ENCODE measurements at places on chromosomes 4 and X.

- DNase-seq: no peak
Observed at GRCh38 chrX:136666088-136666487, 18.1 kb downstream of the CD40LG start.

DNA sequence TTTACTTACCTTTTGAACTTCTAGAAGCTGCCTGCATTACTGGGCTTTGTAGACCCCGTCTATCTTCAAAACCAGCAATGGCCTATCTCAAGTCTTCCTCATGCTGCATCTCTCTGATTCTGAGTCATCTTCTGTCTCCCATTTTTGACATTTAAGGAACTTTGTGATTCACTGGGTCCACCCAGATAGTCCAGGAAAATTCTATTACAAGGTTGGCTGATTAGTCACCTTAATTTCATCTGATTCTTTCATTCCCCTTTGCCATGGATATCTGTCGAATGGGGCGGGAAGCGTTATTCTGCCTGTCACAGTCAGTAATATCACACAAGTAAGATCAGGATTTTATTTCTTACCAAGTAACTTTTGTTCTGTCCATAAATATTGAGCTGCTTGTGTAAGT, 618.0 kb downstream of the CCSER1 start:
- DNase-seq: no peak

- DNase-seq: no peak
Observed at GRCh38 chrX:107721318-107721717, 54.3 kb downstream of the TSC22D3 start.

GRCh38 chr4:84258905-84259830, 239.9 kb downstream of the NKX6-1 start:
- DNase-seq: peak; percentile 24

DNA sequence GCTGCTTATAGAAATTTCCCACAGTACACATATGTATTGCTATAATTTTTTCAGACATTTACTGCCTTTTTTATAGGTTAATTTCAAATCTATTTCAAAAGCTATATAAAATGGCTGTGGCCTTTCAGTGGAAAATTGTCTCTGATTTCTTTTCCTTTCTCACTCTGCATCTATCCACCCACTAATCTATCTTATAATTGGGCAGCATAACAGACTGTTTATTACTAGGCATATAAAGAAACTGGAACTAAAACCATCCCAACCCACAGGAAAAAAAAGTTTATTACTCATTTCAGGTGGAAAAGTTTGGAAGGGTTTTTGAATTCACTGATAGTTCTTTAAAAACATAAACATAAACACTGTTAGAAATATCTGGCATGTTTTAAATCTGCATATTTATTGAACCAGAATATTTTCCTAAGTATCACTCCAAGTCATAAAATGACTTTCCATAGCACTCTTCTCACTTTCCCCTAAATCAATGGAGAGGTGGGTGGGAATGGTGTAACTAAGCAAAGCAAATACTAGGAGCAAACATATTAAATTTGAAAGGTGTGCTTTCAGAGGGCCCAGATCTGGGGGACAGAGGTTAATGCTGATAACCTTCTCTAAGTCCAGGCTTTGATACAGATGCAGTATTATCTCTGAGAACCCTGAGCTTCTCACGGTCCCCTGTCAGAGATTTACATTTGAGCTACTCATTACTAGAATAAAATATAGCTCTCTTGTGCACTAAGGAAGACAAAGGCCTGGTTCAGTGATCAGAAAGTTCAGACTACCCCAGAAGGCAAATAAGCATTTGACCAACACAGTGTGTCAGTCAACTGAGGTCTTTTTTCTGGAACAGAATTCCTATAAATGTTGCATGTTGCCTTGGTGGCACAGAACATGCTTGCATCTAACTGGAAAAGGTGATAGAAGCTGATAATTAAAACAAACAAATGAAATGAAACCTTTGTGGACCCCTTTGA, 328.3 kb downstream of the UNC5C start:
- no peak for DNase-seq

- no peak for DNase-seq
Observed at GRCh38 chrX:1341545-1342184, 5.1 kb downstream of the IL3RA start.

DNA sequence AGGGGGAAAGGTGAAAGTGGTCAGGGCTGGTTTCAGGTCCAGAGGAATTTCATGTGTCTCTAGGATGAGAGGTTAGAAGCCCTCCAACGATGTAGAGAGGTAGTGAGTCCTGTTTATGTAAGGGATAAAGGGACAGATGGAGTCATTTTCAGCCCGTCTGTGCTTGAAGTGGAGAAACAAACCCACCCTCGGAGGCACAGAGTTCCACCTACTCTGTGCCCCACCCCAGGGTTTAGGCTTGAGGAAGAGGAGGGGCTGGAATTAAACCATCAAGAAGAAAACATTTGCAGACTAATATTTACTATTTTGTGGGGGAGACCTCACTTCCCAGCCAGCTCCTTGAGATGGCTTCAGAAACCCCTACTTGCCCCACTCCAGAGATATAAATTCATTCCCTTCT, 868 bp upstream of the GNL3L start:
- DNase-seq: no peak

DNA sequence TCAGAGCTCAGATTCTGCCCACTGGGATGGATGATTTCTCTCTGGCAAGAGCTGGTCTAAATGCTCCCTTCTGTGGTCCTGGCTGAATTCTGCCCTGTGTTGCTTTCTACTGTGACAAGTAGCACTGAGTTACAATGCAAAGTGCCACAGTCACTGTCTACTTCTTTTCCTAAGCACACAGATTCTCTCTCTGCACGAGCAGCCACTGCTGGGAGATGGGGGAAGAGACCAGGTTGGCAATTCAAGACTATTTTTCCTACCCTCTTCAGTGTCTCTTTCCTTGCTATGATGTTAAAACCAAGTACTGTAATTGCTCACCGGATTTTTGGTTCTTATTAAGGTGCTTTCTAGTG, 45.5 kb downstream of the STAP1 start:
- DNase-seq: no peak

DNA sequence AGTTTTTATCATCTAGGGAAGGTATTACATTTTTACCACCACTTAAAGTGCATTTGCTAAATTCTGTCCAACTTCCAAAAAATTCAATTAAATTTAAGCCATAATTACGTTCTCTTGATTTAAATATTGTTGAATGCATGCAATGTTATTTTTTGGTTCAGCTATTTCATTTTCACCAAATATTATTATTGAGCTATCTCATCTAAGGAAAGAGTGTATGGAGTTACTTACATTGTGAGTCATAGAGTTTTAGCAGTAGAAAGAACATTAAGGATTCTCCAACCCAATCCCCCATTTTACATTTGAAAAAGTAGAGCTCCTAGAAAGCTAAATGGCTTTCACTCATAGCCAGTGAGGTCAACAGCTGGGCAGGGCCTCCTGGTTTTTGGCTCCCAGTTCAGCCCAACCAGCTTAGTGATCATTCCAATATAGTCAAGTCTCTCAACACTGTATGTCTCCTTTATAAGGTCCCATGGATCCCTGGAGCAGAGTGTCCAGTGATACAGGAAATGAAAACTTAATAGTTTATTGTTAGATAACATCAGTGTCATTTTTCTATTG, 60.5 kb downstream of the NDNF start:
- no peak for DNase-seq

- no peak for DNase-seq
Observed at GRCh38 chr4:88109123-88109881, 49.1 kb downstream of the ABCG2 start.

DNA sequence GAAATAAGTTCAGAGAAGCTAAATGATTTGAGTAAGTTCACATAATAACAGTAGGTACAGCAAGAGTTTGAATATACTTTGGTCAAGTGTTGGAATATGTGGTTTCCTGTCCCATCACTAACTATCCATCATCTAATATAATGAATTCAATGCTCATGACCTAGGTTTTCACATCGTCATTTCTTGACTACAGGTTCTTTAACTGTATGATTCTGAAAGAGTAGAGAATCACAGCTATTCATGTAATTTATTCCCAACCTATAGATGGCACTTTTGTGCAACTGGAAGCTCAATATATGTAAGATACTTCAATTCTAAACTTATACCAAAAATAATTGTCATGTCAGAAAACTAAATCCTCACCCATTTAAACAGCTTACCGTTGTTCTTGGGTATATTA, 53.1 kb downstream of the TIGD2 start:
- DNase-seq: no peak

DNA sequence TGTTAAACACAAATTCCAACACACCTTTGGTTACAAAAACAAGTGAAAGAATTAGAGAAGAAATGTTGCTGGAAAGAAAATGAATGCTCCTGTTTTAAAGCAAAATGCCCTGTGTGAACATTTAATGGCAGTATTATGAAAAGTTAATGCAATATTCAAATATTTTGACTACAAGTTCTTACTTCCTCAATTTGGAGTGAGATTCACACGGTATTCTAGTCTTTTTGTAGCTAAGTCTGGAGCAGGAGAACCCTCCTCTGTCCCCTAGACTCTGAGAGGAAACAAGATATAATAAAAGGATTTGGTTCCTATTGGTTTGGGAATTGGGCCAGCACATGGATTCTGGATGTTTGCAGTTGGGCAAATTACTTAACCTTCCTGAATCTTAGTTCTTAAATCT, 12.7 kb downstream of the MAD2L1 start:
- no peak for DNase-seq

DNA sequence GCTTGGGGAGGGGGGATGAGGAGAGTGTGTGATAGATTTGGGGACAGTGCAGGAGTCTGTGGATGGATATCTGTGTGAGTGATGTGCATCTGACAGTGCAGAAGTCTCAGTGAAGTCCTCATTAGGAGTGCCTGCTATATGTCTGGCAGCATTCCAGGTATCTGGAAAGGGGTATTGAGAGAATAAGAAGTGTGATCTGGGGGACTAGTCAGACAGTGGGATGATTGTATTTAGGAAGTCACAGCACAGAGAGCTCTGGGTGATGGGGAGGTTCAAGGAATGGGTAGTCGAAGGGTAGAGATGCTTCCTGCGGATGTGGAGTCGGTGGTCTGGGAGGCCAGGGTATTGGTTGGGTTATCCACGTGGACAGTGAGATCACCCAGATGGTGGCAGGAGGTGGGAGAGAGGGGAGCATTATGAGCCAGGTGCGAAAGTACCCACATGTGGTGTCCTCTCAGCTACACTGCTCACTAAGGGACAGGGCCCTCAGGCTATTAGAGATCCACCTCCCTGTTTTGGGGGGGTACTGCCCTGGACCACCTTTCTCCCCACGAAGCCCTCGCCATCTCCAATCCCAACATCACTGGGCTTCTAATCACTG, 9.8 kb downstream of the MAGED2 start:
- DNase-seq: no peak

GRCh38 chr4:11005300-11005699, 320.7 kb upstream of the CLNK start:
- DNase-seq: no peak

DNA sequence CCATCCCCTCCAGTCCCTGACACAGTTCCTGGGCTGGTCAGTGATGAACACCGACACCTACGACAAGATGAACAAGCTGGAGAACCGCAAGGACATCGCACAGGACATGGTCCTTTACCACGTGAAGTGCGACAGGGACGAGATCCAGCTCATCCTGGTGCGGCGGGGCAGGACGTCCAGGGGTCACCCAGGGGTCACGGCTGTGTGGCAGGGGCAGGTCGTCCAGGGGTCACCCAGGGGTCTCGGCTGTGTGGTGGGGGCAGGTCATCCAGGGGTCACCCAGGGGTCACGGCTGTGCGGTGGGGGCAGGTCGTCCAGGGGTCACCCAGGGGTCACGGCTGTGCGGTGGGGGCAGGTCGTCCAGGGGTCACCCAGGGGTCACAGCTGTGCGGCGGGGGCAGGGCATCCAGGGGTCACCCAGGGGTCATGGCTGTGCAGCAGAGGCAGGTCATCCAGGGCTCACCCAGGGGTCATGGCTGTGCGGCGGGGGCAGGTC, 16.7 kb downstream of the ATP5ME start:
- DNase-seq: no peak

DNA sequence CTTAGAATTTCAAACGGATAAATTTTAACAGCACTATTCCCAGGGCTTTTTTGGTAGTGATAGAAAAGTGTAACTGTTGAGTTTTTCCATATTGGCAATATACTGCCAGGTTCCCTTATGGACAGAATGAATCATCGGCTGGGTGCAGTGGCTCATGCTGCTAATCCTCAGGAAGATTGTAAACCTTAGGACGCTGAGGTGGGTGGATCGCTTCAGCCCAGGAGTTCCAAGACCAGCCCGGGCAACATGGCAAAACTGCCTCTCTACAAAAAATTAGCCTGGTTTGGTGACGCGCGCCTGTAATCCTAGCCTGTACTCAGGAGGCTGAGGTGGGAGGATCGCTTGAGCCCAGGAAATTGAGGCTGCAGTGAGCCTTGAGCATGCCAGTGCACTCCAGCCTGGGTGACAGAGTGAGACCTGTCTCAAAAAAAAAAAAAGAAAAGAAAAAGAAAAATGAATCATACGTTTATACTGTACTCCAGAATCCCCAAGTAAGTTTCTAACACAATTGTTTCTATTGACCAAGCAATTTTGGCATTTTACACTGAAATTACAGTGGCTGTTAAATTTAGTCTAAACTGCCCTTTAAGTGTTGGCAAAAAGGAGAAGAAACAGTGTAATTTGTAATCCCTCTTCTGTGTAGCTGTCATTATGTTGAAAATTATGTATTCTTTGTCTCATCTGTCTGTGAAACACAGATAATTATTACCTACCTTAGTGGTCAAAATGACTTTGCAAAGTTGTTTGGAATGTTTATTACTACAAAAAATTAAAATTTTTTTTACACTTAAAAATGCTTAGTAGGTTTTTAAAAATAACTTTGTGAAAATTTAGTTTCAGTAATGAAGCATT, 1.8 kb downstream of the SLC30A9 start:
- DNase-seq: no peak

- no peak for DNase-seq
Observed at GRCh38 chr4:40812386-40812785, 62.6 kb downstream of the NSUN7 start.

DNA sequence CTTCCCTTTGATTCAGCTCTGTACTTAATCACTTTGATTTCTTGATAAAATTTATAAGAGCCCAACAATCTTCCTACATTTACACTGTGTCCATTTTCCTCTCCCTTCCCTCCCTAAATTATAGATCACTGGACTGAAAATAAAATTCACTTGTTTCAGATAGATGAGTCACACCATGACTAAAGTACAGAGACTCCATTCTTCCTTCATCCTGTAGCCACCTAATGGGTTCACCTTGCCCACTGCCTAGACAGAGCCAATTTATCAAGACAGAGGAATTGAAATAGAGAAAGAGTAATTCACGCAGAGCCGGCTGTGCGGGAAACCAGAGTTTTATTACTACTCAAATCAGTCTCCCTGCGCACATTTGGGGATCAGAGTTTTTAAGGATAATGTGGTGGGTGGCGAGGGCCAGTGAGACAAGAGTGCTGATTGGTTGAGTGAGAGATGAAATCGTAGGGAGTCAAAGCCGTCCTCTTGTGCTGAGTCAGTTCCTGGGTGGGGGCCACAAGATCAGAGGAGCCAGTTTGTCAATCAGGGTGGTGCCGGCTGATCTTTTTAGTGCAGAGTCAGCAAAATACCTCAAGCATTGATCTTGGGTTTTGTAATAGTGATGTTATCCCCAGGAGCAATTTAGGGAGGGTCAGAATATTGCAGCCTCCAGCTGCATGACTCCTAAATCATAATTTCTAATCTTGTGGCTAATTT, 71.3 kb upstream of the MED14 start:
- no peak for DNase-seq

GRCh38 chrX:47384502-47384901, 14.1 kb downstream of the ZNF157 start:
- peak; percentile 66 for DNase-seq

- DNase-seq: no peak
Observed at GRCh38 chr4:105461221-105461620, 12.6 kb downstream of the PPA2 start.

Data from A673 (cell line).